ENCODE measurements at places on chromosomes 2 and 18. TPM values are rescaled to one million over a fixed set of nuclear protein-coding genes. Genes with fewer than 3 reads are reported as not detected.

GRCh38 chr2:220574038-220574437 lies 946.6 kb downstream of the SLC4A3 start:
- H3K27ac ChIP-seq: no peak overlapping the region
- DNase-seq: no peak
- H3K36me3 ChIP-seq: no peaks in the 10 kb centered on the region
- no peaks in the 10 kb centered on the region for H3K4me1 ChIP-seq
- H3K27me3 ChIP-seq: no peaks in the 10 kb centered on the region

DNA sequence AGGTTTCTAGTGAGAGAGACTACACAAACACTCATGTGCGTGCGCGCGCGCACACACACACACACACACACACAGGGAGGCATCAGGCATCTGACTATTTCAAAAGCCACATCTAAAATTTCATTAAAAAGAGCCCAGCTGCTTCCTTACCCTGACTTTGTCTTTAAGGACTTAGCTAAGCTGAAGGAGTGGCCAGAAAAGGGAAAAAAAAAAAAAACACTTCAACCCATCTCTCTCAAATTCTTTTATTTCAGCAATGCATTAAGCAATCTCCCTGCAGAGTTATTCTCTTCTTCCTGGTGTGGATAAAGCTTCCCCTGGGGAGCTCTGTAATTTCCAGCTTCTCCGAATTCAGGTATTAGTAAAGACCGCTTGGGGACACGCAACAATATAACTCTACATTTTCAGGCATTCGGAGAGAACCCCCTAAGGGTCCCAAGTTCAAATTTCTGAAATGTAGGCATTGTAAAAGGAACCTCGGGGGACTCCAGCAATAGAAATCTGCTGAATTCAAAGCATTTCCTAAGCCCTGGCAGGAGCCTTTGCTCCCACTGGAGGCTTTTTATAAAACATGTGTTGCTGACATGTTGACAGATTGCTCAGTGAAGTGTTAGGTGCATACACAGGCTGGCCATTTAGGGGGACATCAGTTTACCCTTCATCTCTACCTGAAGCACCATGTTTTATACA lies 67.0 kb downstream of the ZNF521 start:
- no peaks in the 10 kb centered on the region for H3K36me3 ChIP-seq
- H3K27ac ChIP-seq: peak overlapping the region; percentile 87
- peak overlapping the region; percentile 46 for H3K4me3 ChIP-seq
- no peaks in the 10 kb centered on the region for H3K27me3 ChIP-seq

GRCh38 chr2:215395687-215396460 lies 40.0 kb downstream of the FN1 start:
- DNase-seq: no peak
- H3K4me3 ChIP-seq: no peak overlapping the region
- peaks cover 65% of the 10 kb centered on the region for H3K36me3 ChIP-seq
- peaks cover 4% of the 10 kb centered on the region for H3K4me1 ChIP-seq

- H3K4me1 ChIP-seq: peaks cover 18% of the 10 kb centered on the region
- DNase-seq: no peak
- no peak overlapping the region for H3K4me3 ChIP-seq
Observed at GRCh38 chr2:231521443-231521842, 8.8 kb downstream of the NMUR1 start.

The C1D gene
- 19.5 TPM for total RNA-seq

DNA sequence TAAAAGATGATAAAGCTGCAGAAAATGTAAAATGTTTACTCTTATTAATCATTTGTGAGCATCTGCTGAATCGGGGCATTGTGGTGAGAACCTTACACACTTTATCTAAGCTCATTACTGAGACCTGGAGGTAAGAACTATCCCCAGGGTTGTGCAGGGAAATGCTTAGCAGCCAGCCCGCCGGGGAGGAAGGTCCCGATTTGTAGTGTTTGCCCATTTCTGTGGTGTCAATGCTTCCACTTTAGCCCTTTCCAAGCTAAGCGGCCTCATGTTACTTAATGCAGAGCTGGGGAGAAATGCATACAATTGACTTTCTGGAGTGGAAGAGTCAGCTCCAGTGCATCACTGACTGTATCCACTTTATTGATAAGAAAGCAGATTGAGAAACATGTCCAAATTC lies 20.8 kb upstream of the KCNK3 start:
- no peaks in the 10 kb centered on the region for H3K4me1 ChIP-seq
- no peak for DNase-seq
- no peak overlapping the region for H3K4me3 ChIP-seq
- no peaks in the 10 kb centered on the region for H3K36me3 ChIP-seq

DNA sequence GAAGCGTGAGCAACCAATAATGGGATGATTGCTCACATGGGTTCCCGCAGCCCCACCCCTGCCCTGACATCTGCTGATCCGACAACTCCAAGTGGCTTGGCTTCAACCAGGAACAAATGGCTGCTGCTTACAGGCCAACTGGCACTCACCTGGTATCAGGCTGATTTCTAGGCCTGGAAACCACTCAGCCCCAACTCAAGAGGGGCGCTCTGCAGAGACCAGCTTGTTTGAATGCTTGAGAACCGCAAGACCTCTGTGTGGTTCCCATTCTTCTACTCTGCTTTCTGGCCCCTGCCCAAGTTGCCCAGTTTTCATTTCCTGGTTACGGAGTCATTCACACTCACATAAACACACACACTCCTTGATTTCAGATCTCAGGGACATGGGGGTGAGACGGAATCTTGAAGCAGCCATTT lies 52.0 kb downstream of the TNP1 start:
- no peaks in the 10 kb centered on the region for H3K27me3 ChIP-seq
- peaks cover 37% of the 10 kb centered on the region for H3K4me1 ChIP-seq

DNA sequence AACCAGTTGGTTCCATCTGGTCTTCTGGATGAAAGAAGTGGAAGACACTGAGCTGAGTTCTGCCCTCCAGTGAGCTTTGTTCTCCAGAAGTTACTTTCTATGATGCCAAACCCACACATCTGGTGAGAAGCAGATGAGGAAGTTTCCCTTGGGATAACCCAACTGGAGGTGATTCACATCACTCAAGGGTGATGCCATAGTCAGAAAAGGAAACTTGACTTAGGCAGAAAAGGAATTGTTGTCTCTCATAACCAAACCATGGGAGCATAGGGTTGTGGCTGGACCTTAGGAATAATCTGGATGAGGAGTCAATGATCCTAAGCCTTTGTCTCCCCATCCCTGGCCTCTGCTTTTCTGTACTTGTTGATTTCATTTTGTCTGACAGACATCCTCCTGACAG lies 43.7 kb downstream of the CDC42EP3 start:
- H3K36me3 ChIP-seq: no peaks in the 10 kb centered on the region
- H3K4me1 ChIP-seq: peaks cover 28% of the 10 kb centered on the region
- DNase-seq: no peak
- no peak overlapping the region for H3K4me3 ChIP-seq

GRCh38 chr2:121297217-121297830 lies 12.3 kb upstream of the TFCP2L1 start:
- no peak for DNase-seq
- H3K27ac ChIP-seq: no peak overlapping the region
- no peaks in the 10 kb centered on the region for H3K36me3 ChIP-seq
- H3K4me3 ChIP-seq: no peak overlapping the region

The XRCC5 gene
- 110 TPM for total RNA-seq

The AMER3 gene
- total RNA-seq: not detected

GRCh38 chr2:46315103-46315890 lies 18.1 kb downstream of the EPAS1 start:
- H3K27me3 ChIP-seq: no peaks in the 10 kb centered on the region
- H3K36me3 ChIP-seq: peaks cover 2% of the 10 kb centered on the region
- H3K27ac ChIP-seq: peak overlapping the region; percentile 99
- peaks cover 100% of the 10 kb centered on the region for H3K4me1 ChIP-seq
- DNase-seq: peak; percentile 89

- H3K4me1 ChIP-seq: peaks cover 86% of the 10 kb centered on the region
- no peak overlapping the region for H3K4me3 ChIP-seq
- no peaks in the 10 kb centered on the region for H3K36me3 ChIP-seq
Observed at GRCh38 chr2:134131681-134132489, 122.0 kb upstream of the MGAT5 start.

The ERBB4 gene
- total RNA-seq: 8.3 TPM

The SCG2 gene
- total RNA-seq: 0.19 TPM

DNA sequence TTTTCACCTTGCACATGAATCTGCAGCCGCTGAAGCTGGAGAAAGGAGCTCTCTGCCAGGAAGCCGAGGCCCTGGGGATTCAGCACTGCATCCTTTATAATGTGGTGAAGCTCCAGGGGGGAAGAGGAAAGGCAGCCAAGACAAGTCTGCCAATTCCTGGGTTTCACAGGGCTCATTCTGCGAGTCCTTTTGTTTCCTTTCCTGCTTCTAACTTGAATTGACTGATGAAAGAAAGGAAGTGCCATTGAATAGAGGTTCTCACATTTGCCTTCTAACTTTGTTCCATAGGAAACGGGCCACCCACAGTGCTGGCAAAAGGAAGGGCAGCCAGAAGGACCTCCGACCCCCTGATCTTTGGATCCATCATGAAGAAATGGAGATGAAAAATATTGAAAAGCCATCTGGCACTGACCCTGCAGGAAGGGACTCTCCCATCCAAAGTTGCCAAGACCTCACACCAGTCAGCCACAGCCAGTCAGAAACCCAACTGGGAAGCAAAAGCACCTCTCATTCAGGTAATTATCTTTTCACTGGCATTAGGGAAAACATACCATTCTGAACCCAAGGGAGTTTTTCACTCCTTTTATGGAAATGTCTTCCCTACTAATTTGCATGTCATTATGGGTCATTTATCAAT lies 765.4 kb downstream of the MBD2 start:
- H3K27me3 ChIP-seq: no peaks in the 10 kb centered on the region
- H3K36me3 ChIP-seq: no peaks in the 10 kb centered on the region
- peaks cover 15% of the 10 kb centered on the region for H3K4me1 ChIP-seq
- H3K4me3 ChIP-seq: no peak overlapping the region
- H3K27ac ChIP-seq: no peak overlapping the region
- DNase-seq: peak; percentile 23
